Osteocyte (in vitro differentiated cells): ENCODE measurements at places on chromosomes 6 and 20.

DNA sequence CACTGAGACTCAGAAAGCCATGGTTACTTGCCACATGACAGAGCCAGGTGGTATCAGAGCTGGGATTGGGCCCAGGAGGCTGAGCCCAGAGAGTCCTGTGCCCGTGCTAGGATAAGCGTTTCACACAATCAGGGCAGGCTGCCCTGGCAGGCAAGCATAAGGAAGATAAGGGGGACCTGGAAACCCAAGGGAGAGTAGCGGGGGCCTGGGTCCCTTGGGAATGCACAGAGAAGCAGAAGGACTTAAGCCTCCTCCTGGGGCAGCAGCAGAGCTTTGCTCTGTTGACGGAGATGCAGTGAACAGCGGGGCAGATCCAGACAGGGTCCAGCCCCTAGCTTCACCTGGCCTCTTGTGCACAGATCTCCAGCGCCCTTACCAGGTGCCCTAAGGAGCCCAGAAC, 8.7 kb downstream of the TRIB3 start:
- no peak for DNase-seq

DNA sequence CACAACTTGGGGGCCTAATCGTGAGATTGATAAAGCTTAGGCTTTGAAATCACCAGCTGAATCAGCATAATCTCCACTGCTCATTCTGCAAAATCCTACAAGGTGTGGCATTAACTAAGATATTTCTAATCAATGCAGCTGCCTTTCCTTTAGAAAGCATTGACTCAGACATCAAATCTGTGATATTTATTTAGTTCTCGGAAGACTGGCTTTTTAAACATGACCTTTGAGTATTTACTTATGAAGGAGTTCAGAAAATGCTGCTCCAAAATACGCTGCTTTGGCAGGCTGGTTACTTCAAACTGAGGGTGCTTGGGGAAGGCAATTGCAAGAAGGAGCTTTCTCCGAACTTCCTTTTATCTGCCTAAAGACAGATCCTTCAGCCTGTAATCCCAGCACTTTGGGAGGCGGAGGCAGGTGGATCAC, 23.7 kb upstream of the FUCA2 start:
- no peak for DNase-seq

DNA sequence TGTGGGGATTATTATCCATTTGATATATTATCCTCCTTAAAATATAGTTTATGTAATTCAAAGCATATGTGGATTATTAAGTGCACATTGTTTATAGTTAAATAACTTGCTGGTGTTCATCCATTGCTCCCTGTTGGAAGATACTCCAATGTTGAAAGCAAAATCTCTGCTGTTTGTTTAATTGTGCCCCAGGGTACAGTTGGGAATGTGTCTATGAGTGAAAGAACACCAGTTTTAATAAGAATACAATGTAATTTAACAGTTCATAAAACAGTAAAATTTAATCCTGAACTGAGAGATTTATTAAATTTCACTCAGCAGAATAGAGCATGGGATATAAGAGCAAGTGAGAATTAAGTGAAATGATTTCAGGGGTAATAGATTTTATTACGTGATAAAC, 364.9 kb downstream of the GRIK2 start:
- DNase-seq, result no peak

- no peak for DNase-seq
Measured at GRCh38 chr6:41174610-41175009, 11.7 kb upstream of the TREM2 start.
